Cardiac fibroblast (primary cell): ENCODE measurements at places on chromosomes 16 and 17.

DNA sequence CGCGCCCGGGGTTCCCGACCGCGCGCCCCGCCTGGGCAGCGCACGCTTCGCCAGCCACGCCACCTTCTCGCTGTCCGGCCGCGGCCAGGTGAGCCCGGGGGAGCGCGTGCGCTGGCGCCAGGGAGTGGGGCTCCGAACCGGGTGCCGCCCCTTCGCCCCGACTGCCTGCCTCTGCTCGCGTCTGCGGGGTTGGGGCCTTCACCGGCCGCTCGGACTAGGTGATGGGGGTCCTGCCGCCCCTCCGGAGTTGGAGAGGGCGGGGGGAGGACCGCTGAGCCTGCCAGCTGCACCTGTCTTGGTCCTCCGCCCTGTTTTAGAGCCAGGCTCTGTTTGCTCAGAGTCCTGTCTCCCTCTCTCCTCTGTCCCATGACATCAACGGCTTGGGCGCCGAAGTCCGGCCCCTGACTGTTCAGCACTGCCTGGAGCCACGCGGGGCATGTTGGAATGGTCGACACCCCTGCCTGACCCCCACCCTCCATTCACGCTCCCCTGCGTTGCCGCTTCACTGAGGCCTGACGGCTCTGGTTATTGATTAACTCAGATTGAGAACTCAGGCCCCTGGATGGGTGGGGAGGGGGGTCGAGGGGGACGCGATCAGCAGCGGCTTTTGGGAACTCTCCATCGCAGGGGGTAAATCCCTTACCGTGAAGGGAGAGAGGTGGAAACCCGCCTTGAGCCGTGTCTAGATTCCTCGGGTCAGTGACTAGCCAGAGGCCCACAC lies 748 bp downstream of the SMTNL2 start:
- DNase-seq, result no peak

DNA sequence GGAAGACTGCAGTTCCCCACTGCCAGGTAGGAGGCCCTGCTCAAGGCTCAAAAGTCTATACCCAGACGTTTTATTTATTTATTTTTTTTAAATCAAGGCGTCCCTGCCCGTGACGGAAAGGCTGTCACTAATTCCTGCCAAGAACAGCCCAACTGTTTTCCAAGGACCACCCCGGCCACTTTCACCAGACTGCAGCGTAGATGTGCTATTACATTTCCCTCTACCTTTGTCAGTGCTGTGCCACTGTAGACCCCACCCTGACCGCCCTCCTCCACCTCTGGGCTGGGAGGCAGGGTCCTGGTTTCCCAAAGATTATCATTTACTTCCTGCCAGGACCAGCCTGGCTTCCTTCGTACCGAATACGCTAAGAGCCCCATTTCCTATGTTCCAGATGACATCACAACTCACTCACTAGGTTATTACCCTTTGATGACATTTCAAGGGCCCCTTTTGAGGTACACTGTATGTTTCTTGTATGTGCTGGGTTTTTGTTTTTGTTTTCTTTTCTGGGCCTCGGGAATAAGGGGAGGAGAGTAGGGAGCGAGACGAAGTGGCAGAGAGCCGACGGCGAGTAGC lies 6.3 kb upstream of the RNF227 start:
- DNase-seq, result no peak

DNA sequence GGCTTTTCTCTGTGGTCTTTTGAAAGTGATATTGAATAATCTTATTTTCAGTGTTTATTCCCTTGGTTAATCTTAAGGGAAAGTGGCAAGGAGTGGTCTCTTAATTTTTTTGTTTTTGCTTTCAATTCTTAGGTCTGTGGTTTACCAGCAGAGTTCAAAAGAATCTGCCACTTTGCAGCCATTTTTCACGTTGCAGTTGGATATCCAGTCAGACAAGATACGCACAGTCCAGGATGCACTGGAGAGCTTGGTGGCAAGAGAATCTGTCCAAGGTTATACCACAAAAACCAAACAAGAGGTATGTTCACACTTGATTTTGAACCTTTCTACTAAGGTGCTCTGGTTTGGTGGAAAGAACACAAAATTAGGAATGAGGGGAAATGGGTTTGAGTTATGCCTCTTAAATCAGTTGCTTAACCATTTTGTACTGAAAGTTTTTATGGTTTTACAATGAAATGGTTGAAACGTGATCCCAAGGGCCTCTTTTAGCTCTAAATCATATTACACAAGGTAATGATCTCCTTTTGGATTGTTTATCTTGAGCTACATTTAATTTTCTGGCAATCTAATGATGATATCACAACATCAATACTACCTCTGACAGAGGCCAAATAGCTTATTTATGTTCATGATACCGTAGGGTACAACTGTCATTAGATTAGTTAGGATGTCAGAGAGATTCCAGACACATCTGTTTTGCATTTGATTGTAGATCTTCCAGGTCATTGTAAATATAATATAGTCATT lies 51.6 kb upstream of the CRISPLD2 start:
- no peak for DNase-seq

- peak; percentile 52 for DNase-seq
Observed at GRCh38 chr16:19179546-19180490, 11.8 kb downstream of the SYT17 start.

GRCh38 chr17:65487161-65487560 lies 74.3 kb downstream of the AXIN2 start:
- DNase-seq, result no peak

DNA sequence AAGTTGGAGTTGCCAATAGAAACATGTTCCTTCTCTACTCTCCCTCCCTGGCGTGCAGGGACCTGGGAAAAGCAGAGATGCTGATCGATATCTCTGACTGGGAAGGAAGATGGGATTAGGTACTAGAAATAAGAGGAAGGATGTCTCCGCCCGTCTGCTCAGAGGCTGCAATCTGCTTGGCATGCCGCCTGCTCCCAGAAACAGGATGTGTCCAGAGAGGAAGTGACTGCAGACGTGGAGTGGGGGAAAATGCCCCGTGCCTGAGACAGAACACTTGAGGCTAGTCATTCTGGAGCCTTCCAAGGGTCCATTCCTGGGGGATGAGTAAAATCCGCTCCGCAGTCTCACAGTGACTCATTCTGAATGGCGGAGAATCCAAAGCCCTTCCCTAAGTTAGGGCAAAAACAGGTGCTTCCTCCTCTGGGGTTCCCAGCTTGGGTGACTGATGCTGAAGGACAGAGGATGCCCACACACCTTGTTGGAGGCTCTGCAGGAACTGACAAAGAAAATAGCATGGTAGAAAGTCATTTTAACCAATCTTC lies 45.0 kb upstream of the SMURF2 start:
- DNase-seq, result peak; percentile 100

DNA sequence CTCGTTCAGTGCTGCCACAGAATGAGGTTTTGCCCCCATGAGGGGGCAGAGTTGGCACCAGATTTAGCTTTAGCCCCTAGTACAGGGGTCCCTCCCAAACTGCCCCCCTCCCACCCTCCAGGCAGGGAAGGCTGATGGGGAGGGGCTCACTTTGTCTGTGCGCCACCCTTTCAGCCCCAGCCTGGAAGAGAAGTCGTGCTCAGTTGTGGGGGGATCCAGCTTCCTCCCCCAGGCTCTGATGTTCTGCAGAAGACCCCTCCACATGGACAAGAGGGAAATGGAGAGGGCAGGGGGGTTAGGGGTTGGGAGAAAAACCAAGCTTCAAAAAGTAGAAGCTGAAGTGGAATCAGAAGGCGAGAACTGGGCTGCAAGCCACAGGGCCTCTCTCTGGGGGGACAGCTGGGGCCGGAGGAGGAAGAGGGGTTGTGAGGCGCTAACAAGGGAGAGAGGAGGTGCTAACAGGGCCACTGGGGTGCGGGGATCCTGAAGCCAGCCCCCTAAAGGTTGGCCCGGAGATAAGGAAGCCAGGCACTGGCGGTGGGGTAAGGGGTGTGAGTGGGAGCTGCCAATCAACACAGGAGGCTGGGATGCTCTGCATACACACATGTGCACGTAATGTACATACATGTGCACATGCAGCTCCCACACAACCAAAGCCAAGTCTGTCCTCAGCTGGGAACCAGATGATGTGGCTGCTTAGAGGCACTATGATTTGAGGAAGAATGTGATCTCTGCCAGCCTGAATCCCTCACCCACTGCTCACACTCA lies 7.0 kb upstream of the TMEM92 start:
- DNase-seq, result peak; percentile 34

GRCh38 chr16:65657071-65657494 lies 535.2 kb upstream of the CDH11 start:
- peak; percentile 16 for DNase-seq

DNA sequence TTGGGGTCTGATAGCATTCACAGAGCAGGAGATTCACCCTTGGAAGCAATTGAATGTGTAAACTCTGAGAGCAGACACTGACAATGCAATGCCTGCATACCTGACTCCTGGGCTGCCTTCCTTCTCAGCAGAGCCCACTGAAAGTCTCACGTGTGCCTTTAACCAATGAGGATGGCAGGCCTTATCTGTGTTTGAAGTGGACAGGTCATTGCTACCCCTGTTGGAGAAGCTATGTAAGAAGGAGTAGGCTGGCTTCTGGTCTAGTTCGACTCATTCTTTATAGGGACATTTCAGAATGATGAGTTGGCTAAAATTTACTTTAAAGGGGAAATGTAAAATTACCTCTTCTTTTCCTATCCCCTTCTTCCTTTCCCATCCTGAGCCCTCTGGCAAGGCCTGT lies 446.3 kb downstream of the SLC39A11 start:
- DNase-seq, result no peak

GRCh38 chr17:67582673-67583081 lies 135.1 kb upstream of the NOL11 start:
- DNase-seq, result no peak

GRCh38 chr17:69501591-69502468 lies 87.3 kb downstream of the MAP2K6 start:
- peak; percentile 64 for DNase-seq

DNA sequence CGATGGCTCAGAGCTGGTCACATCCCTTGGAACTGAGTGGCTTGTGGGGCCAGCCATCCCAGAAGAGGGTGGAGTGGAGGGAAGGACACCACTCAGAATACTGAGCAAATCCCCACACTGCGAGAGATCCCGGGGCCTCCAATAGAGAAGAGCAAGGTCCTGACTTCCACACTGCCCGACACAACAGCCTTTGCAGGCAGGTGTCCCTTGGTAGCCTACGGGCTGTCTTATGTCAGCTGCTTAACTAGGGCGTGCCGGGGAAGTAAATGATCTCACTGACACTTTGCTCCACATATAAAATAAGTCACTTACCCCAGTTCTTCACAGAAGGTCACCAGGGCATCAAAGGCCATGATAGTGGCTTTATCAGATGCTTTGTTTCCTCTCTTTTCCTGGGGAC lies 16.1 kb downstream of the RECQL5 start:
- no peak for DNase-seq

- DNase-seq, result no peak
Observed at GRCh38 chr17:49061524-49061943, 64.3 kb downstream of the IGF2BP1 start.

DNA sequence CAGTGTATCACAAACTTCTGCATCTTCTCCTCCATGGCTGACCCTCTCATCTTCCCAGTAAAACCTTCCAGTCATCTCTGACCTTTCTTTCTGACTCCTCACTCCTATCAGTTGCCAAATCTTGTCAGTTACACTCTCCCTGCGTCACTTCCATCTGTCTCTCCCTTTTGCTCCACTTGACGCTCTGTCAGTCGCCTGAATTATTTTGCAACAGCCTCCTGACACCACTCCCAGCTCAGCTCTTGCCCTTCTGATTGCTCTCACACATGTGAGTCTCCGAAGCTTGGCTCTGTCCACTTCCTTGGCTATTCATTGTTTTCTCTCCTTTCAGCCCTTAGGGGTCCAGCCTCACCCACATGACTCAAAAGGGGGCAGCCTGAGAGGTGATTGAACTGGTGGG lies 27.7 kb downstream of the DHRS7C start:
- DNase-seq, result no peak

DNA sequence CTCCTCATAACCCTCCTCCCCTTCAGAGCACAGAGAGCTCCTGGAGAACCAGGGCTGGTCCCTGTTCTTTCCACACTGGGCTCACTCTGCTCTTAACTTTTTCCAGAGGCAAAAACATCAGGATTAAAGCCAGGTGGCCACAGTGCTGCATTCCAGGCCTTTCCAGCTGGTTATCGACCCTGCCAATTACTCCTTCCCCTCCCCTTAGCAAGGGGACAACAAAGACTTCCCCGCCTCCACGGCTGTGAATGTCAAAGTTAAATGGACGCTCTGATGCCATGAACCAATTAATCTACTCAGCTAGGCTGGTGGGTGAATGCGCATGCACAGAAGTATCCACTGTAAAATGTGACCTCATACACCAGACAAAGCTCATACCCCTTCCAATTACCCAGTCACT lies 23.1 kb downstream of the ACLY start:
- DNase-seq, result no peak

DNA sequence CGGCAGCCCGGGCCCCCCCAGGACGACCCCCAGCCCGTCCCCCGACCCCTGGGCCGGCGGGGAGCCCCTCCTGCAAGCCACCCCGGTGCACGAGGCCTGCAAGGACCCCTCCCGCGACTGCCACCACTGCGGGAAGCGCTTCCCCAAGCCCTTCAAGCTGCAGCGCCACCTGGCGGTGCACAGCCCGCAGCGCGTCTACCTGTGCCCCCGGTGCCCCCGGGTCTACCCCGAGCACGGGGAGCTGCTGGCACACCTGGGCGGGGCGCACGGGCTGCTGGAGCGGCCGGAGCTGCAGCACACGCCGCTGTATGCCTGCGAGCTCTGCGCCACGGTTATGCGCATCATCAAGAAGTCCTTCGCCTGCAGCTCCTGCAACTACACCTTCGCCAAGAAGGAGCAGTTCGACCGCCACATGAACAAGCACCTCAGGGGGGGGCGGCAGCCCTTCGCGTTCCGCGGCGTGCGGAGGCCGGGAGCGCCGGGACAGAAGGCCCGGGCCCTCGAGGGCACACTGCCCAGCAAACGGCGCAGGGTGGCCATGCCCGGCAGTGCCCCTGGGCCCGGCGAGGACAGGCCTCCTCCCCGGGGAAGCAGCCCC lies 15.6 kb upstream of the ZFPM1 start:
- peak; percentile 44 for DNase-seq

- DNase-seq, result no peak
Observed at GRCh38 chr17:56832446-56832845, 1.3 kb downstream of the C17orf67 start.

DNA sequence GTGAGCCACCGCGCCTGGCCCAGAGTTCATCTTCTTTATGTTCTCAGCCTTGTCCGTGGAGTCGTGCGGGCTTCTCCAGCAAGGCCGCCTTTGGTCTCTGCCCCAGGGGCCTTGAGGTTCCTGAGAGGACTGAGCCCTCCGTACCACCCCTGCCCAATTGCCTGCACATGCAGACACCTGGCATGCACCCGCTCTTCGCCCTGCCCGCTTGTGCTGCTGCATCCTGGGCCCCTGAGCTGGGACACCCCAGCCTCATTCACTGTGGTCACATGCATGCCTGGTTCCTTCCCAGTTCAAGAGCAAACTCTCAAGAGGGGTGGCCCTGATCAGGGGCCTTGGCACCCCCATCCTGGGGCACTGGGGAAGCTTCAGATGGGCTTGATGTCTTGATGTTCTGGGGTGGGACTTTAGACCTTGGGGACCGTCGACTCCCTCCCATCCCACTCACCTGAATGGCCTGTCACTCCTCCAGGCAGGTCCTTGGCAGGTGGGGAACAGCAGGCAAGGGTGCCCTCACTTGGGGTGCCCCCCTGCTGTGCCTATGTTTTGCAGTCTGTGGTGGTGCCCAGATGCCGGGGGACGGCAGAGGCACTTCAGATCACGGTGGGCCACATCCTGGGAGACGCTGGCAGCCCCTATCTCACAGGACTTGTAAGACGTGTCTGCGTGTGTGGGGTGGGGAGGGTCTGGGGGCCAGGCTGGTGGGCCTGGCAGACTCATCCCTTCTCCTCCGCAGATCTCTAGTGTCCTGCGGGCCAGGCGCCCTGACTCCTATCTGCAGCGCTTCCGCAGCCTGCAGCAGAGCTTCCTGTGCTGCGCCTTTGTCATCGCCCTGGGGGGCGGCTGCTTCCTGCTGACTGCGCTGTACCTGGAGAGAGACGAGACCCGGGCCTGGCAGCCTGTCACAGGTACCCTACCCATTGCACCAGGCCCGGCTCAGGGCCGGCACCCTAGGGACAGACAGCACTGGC lies 12.7 kb upstream of the SPNS2 start:
- DNase-seq, result no peak
